ENCODE measurements at places on chromosomes 6 and 20.

- DNase-seq: no peak
Measured at GRCh38 chr6:42402184-42402583, 49.5 kb downstream of the TRERF1 start.

DNA sequence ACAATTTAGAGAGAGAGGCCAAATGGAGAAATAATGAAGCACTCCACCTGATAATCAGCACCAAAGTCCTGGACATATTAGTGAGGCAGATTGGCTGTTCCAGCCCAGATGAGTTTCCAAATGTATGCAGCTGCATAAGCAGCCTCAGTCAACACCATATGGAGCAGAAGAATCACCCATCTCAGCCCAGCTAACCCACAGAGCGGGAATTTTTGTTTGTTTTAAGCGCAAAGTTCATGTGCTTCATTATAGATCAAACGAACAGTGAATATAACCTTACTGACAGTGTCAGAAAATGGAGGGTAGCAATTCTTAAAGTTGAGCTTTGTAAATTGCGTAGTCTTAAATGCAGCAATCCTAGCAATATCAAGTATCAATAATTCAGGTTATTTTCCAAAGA, 234.0 kb upstream of the CEP162 start:
- DNase-seq: no peak

GRCh38 chr20:23131766-23132165, 45.6 kb upstream of the CD93 start:
- DNase-seq: no peak

GRCh38 chr6:129641344-129641743, 68.6 kb downstream of the ARHGAP18 start:
- DNase-seq: no peak

- DNase-seq: peak; percentile 6
Measured at GRCh38 chr20:50583442-50584150, 73.4 kb downstream of the PTPN1 start.

DNA sequence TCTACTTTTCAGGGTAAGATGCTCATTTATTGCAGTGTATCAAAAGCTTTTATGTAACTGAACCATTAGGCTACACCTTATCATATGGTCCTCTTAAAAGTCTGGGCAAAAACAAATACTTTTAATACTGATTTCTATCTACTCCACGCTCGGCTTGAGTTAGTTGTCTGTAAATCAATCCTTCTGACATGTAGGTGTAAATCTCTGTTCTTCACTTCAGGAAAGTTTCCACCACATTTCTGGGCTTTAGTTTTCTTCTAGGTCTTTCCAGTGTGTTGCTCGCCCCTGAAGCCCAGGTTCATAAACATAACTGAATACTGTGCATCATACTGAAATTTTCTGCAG, 89.2 kb upstream of the RNF217 start:
- no peak for DNase-seq

- no peak for DNase-seq
Measured at GRCh38 chr6:80402266-80402665, 295.8 kb downstream of the BCKDHB start.

DNA sequence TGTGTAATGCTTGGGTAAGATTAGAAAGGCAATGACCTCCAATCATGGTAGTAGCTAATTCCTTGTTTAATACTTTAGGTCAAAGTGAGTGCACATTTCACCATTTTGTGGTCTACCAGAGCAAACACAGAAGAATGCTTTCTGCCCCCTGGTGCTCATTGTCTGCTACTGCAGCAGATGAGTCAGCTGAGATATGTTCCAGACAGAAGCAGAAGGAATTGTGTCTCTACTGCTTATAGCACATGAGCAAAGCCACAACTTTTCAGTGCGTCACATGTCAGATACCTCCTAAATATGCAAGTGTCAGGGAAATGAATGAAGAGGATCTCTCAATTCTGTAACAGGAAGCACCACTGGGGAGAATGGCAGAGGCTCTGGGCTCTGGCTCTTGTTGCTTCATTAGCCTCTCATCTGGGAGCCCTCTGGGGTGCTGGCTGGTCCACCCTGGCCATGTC, 308.9 kb downstream of the ALDH8A1 start:
- peak; percentile 83 for DNase-seq

DNA sequence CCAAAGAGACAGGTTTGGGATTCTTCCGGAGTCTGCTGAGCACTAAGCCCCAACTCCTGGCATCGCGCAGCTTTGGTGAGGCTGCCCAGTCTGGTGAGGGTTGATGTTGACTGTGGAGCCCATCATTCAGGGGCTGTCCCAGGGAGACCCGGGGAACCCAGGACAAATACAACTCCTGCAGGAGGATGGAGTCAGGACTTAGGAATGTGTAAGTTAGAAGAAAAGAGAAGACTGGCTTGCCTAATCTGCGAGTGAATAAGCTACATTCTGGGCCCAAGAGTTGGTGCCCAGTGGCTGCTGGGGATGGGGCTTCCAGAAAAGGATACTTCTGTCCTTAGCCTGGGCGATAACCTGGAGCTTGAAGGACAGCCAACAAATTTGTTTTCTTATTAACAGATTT, 47.9 kb downstream of the STK35 start:
- DNase-seq: no peak

DNA sequence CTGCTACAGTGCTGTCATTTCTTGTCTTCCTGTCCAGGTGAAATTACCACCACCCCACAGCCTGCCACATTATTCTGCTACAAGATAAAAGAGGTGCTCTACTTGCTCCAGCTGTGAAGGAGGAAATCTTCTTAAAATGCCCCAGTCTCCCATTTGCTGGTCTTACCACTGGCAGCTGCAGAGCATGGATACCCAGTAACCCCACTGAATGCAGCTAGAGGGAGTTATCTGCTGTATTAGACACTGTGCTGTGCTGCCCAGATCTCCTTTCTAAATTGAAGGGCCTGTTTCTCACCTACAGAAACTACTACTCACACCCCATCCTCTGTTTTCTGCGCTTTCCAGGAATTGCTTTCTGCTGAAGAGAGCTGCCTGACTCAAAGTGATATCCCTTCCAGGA, 517.8 kb downstream of the PKHD1 start:
- DNase-seq: no peak

DNA sequence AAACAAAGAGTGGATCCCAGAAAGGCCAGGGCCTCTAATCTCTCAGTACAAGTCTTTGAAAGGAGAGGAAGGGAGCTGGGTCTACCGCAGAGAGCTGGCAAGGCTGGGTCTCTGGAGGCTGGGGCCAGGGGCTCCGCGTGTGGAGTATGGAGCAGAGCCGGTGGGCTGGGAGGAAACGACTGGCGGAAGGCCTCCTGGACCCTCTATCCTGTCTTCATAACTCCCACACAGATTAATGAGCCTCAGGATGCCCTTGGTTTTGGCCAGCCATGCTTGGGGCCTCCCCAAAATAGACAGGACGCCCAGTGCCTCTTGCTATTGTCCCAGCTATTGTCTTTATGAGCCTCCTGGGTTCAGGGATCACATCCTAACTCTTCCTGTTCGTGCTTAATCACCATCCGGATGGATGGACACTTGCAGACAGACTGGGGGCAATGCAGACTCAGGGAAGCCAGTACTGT, 306.4 kb downstream of the DHX35 start:
- DNase-seq: peak; percentile 54

DNA sequence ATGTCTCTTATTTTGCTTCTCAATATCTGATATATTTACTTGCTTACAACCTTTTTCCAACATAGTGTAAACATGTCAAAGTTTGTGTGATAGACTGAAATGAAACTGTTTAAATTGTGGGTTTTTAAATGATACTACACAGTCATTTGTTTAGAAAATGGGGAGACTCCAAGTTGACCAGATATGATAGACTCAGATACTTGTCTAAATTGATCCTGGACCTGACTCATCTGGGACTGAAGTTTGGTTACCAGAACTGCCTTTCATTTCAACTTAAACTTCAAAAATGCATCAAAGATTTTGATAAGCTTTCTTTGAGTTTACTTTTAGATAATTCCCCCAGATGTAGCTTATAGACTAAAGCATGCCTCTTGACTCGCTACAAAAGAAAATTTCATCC, 27.0 kb upstream of the PRL start:
- no peak for DNase-seq

DNA sequence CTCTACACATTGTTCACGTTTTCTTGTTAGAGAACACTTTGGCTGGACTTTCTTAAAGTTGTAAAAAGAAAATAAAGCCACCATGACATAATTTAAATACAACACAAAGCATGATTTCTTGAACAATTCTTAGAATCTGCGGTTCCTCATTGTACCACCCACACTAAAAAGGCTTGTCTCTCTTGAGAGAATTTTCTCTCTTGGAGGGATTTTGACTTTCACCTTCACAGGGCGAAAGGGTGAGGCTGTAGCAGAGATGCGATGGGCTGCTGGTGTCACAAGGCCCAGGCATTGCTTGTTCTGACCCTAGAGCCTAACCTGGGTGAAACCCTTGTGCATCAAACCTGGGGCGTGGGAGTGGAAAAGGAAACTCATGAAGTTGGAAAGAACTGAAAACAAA, 122.7 kb upstream of the RIPOR2 start:
- DNase-seq: no peak

DNA sequence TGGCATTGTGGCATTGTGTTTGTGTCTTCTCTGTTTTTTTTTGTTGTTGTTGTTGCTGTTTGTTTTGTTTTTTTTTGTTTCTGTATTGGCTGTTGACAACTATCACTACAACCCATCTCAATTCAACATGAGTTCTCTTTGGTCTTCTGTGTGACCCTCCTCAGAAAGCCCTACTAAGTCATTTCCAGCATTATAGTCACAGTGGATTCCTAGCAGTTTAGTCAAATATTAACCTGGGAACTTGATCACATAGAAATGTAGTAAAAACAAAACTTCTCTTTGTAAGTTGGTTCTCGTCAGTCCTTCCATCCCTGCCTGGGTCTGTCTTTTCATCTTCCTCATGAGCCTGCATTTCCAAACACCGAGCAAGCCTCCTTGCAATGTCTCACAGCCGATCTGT, 16.8 kb downstream of the SLC17A2 start:
- DNase-seq: no peak

DNA sequence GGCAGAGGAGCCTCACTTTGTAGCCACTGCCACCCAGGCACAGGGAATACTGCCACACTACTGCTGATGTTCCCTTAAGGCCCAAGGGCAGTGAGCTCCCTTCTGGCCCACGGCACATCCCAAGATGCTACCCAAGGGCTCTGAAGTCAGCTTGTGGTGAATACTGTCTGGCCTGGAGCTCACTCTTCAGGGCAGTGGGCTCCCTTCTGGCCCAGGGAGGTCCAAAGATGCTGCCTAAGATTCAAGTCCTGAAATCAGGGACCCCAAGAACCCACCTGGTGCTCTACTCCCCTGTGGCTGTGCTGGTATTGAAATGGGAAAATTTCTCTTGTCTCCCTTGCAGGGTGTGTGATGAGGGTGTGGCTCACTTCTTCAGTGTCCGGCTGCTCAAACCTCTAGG, 132.8 kb downstream of the TINAG start:
- DNase-seq: no peak

- DNase-seq: no peak
Measured at GRCh38 chr20:59265298-59265697, 35.1 kb upstream of the EDN3 start.

DNA sequence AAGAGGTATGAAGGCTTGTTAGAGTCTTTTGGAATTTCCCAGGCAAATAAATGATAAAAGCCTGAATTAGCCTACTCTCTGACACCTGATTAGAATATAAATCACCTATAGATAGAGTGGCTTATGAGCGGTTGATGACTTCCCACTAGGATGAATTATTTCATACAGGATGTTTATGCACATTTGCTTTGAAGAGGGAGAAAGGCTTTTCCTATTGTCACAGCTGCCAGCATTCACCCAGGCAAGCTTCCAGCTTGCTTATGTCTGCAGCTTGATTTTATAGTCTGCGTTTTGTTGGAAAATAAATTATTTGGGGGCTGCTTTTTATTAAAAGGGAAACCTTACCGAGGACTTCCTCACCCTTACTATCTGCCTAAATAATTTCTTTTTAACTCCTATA, 51.3 kb upstream of the EIF2S2 start:
- DNase-seq: no peak

- DNase-seq: no peak
Measured at GRCh38 chr20:25486377-25486776, 78.9 kb downstream of the GINS1 start.

DNA sequence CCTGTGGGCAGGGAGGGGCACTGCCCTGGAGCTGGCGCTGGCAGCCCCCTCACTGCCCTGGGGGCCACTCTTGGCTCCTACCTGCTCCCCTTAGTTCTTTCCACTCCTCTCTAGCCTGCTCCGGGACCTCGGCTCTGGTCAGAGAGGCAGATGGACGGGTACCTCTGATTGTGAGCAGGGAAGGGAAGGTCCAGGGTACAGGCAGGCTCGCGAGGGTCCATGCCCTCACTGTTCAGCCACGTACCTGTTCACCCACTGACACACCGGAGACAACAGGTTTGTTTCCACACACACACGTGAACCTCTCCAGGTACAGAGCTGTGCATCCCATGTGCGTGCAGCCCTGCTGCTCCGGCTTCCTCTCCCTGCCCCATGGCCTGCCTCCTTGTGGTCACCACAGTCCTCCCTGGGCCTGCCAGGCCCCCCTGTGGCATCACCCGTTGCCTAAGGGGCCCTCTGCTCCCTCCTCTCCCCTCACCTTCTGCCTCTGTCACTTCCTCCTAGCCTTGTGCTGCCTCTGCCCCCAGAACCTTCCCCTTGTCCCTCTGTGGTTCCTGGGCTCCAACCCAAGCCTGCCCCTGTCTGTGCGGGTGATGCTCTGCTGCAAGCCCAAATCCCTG, 2.3 kb downstream of the EMILIN3 start:
- no peak for DNase-seq

DNA sequence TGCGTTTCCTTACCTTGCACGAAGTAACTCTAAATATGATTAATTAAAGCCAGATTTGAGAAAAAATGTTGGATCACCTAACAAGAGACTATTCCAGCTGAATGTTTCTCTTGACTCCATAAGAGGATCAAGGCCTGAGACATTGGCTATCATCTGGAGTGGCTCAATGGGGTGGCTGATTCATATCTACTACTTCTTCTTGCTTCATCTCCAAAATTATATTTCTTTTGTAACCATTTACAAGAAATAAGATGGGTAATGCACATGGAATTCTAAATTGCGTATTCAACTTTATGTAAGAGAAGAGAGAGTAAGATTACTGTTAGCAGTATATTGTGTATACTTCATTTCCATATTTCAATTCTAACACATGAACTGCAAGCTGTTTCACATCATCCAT, 819.0 kb upstream of the EYS start:
- DNase-seq: no peak

- no peak for DNase-seq
Measured at GRCh38 chr20:52275181-52275691, 83.7 kb upstream of the ZFP64 start.

- peak; percentile 82 for DNase-seq
Measured at GRCh38 chr6:16770701-16771569, 9.7 kb upstream of the ATXN1 start.

- DNase-seq: no peak
Measured at GRCh38 chr20:12207875-12208274, 290.2 kb downstream of the BTBD3 start.

DNA sequence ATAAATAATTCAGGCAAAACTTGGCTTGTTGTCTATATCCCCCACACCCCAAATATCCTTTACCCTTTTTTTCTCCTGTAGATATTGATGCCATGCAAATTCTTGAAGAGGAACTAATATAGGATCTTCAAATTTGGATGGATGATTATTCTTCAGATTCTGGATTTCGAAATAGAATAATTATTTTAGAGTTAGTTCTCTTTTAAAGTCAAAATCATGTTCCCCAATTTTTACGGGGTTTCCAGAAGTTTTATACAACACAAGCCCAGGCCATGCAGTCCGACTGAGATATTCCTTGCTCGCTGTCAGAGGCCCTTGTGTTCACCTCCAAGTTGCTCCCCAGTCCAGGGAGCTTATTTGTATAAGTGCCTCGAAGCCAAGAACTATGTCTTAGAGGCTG, 4.4 kb downstream of the PPIL6 start:
- no peak for DNase-seq

GRCh38 chr20:10611357-10611756, 62.4 kb downstream of the JAG1 start:
- DNase-seq: peak; percentile 59

- no peak for DNase-seq
Measured at GRCh38 chr20:20102716-20103258, 50.5 kb downstream of the CFAP61 start.
